AG08396 (cell line): ENCODE measurements at places on chromosomes 4 and X.

GRCh38 chr4:915595-915994 lies 16.5 kb downstream of the GAK start:
- DNase-seq: no peak

GRCh38 chr4:36772154-36772516 lies 472.4 kb upstream of the NWD2 start:
- DNase-seq: no peak

- DNase-seq: no peak
Observed at GRCh38 chr4:175873707-175874106, 61.6 kb upstream of the GPM6A start.

GRCh38 chrX:120308959-120309872 lies 2.0 kb downstream of the TMEM255A start:
- DNase-seq: no peak
